ENCODE measurements at places on chromosomes 2 and 18.

GRCh38 chr18:50644146-50644545 is 84.3 kb downstream of the MAPK4 start:
- no peak for DNase-seq

DNA sequence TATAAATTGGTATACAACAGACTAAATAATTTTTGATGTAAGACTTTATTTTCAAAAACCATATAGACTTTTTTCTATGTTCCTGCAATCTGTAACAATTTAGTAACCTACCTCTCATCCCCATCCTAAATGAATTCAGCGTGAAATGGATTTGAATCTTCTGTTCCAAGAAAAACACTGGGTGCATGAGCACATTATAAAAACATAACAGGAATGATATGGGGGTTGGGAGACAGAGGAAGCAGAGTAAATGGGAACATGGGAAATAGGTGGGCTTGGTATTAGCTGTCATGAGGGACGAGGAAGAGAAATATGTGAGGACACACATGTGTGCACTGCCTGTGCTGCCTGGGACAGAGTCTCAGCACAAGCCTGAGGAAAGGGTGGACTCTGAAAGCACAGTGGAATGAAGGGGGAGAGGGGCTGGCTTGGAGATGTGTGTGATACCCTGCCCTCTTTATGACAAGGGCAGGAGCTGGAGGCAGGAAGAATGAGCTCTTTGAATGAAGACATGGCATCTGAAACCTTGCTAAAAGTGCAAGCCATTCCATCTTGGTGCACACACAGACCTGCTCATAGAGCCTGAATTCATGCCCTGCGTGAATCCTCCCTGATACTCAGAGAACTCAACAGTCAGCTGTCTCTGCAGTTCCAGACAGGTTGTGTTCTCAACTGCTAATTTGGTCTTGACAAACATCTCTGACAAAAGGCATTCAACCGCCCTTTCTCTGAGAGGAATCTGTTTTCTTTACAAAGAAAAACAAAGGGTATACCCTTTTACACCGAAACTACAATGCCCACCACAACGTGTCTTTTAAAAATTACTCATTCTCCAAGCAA is 66.6 kb downstream of the EPB41L3 start:
- DNase-seq: no peak

GRCh38 chr2:191051825-191052778 is 38.1 kb upstream of the STAT1 start:
- DNase-seq: no peak

DNA sequence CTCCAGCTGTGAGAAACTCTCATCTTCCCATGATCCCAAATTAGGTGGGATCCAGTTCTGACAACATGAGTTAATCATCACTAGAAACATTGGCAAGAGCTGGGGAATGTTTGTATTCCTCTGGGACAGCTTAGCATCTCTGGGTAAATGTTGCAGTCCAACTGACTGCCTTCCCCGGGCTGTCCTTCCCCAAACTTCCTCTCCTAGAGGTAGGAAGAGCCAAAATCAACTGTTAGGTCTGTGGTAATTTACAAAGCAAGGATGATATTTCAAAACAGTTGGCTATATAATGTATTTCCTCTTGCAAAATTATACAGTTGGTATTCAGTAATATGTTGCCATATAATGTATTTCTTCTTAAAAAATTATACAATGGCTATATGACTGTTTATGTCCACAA is 148.5 kb downstream of the MGAT5 start:
- DNase-seq: no peak

- DNase-seq: no peak
Observed at GRCh38 chr2:182716650-182716979, 558 bp downstream of the DNAJC10 start.

Data from stimulated activated CD8-positive, alpha-beta memory T cell treated with anti-CD3 and anti-CD28 coated beads, Interleukin-7, amount 100 ng/mL, for 48 hours (primary cell).